Activated CD4-positive, alpha-beta T cell treated with anti-CD3 and anti-CD28 coated beads for 4 hours (primary cell): ENCODE measurements at places on chromosomes 4 and X.

DNA sequence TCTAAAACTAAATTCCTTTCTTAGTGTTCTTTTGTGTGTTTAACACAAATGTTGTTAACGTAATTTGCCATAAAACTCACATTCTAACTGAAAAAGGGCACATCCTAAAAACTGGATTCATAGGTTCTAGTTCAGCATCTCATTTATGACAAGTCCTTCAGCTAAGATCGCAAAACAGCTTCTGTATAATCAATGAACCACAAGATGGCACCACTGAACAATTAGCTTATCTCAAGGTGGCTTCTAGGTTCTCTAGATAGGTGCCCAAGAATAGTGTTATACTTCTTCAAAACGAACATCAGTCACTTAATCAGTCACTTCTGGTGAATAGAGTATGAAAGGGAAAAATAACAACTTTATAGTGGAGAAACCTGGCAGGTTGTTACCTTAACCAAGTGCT, 54.3 kb downstream of the NRK start:
- DNase-seq: no peak

DNA sequence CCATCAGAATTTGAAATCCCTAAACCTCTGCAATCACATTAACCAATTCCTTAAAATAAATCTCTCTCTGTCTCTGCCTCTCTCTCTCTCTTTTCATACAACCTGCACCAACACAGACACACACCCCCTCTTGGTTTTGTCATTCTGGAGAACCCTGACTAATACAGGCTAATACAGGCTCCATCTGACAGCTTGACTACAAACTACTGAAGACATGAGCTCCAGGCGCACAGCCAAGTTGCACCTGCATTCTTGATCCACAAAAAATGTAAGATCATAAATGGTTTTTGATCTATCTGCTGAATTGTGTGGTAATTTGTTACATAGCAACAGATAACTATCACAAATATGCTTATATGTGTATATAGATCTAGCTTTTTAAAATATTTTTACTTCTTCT, 2414.2 kb downstream of the PCDH7 start:
- DNase-seq: no peak

- DNase-seq: no peak
Measured at GRCh38 chrX:37975421-37975820, 30.9 kb upstream of the SYTL5 start.

- no peak for DNase-seq
Measured at GRCh38 chr4:94741304-94741703, 16.5 kb upstream of the BMPR1B start.

GRCh38 chr4:134201216-134202161, at the start of gene PABPC4L:
TSS of gene PABPC4L (minus strand) at chr4:134201789. CDS start at chr4:134201019, 770 bp downstream.
- DNase-seq: no peak

DNA sequence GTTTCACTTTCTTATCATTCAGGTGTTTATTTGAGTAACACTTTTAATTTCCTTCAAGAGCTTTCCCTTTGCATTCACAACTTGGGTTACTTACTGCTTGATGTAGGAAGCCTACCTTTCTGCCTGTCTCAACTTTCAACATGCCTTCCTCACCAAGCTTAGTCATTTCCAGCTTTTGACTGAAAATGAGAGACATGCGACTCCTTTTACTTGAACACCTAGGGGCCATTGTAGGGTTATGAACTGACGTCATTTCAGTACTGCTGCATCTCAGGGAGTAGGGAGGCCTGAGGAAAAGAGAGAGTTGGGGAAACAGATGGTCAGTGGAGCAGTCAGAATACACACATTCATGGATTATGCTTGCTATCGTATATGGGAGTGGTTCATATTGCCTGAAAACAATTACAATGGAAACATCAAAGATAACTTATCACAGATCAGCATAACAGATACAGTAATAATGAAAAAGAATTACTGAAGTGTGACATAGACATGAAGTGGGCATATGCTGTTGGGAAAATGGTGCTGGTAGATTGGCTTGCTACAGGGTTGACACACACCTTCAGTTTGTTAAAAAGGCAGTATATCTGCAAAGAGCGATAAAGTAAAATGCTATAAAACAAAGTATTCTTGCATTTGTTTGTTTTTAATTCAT, 25.7 kb downstream of the USP53 start:
- DNase-seq: no peak

DNA sequence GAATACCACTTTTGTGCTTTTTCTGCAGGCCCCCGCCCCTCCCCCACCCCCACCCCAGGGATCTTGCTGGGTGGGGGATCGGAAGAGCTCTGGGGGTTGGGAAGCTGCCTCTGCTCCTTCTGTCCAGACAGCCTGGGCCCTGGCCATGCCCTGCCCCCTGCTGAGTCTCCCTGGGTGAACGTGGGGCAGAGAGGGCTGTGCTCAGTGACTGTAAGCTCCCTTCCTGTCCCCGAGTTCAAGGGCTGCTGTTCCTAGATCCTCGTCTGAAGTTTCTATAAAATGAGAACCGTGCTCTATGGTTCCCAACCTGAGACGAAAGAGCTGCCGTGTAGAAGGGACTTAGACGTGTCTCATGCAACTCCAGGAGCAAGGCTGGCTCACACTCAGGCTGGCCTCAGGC, 105.0 kb downstream of the SORCS2 start:
- DNase-seq: no peak

DNA sequence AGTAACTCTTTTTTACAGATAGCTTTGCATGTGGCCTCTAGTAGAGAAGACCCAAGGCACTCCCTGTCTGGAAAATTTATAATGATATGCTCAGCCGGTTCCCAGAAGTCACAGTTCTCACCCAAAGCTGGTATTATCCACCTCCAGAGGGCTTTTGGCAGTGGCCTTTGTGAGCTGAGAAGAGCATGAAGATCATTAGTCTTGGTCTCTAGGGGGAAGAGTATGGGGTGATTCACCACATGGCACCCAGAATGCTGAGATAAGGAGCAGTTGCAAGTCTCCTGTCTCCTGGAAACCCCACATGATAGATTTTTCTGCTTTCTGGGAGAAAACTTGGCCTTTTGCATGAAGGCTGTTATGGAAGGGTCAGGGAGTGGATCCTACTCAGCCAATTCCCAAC, 75.4 kb upstream of the PRPS1 start:
- no peak for DNase-seq

DNA sequence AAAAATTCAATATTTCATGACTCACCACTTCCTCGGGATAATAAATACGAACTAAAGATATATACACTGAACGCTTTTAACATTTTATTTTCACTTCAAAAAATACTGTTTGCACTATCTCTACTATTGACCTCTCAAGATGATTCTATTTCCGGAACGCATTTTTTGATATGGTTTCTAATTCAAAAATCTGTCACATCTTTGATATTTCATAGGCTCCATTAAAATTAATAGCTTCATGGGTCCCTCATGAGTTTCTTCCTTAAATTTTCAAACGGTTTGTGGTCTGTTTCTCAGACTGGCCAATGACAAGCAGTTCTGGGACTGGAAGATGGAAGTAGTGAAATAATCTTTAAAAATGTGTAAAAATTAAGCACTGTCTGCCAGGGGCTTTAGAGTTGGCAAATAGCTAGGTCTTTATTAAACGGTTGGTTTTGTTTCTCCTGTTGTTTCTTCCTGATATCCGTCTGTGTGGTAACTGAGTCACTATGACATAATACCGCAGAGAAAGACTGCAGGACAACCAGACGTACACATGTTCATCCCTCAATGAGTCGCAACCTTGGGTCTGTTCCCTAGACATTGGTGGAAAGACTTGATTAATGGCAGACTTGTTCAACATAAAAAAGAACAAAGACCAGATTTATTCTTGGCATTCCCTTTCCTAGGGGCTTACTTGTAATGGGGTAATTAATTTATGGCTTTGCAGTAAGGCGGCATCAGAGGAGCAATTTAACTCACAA, 133.8 kb downstream of the PALLD start:
- DNase-seq: no peak

DNA sequence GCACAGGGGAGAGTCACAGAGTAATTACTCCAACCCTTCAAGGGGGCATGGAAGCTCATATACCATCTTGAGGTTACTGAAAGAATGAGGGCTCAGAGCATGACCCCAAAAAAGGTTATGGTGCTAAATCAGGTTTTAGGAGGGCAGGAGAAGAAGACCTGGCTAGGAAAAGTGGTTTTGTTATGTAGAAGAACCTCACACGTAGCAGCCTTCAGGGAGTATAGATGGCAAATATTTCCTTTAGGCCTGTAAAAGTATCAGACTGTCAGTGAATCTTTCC, 102.0 kb upstream of the PDE5A start:
- no peak for DNase-seq

DNA sequence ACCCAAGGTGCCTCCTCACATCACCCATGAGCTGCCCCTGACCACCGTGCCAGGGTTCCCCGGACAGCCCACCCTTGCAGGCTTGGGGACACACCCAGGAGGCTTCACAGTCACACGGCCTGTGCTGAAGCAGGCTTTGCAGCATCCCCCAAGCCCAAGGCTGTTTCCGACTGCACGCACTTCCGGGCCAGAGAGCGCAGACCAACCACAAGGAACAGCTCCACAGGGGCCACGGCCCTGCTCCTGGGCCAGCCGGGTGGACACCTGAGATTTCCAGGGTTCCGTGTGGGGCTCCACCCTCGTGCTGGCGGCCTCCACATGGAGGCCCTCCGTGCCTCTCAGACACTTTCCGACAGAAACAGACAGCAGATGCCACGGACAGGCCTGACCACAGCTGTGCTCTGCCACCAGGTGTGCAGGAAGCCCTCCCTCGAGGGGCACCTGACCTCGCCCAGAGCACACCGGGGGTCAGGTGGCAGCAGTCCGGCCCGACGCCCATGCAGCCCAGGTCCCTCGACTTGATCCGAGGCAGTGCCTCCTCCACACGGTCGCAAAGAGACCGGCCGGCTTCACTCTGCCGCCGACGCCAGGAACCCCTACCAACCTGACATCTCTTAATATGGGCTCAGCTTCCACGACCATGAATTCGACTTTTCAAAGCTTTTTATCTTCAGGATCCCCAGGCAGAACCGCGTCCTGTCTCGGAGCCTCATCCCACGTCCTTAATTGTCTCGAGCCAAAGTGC, 8.0 kb downstream of the CTBP1 start:
- no peak for DNase-seq

DNA sequence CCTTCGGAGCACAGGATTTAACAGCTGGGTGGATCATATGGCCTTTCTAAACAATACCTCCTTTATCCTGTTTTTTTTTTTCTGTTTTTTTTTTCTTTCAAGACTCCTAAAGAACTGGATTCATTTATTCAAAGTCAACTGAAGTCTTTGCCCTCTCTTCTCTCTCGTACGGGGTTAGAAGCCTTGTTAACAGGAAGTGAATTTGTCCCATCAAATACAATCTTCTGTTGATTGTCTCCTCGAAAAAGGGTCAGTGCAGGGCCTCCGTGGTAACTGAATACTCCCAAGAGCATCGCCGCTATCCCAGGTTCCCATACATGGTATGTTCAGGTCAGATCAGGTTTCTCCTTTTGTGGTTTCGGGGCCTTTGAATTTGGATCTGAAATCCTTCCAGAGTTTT, 1.8 kb upstream of the TMEM128 start:
- no peak for DNase-seq

DNA sequence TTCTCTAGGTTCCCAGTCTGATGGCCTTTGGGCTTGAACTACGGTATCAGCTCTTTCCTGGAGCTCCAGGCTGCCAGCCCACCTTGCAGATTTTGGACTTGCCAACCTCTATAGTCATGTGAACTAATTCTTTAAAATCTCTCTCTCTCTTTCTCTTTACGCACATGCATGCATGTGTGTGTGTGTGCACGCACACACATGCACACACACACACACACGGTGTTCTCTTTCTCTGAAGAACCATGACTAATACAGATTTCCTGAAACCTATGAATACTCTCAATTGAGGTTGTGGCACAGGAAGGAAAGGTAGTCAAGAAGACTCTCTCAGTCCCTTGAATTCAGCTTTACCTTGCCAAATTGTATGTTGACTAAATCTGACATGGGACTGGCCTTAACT, 6.2 kb upstream of the ZCCHC13 start:
- no peak for DNase-seq

DNA sequence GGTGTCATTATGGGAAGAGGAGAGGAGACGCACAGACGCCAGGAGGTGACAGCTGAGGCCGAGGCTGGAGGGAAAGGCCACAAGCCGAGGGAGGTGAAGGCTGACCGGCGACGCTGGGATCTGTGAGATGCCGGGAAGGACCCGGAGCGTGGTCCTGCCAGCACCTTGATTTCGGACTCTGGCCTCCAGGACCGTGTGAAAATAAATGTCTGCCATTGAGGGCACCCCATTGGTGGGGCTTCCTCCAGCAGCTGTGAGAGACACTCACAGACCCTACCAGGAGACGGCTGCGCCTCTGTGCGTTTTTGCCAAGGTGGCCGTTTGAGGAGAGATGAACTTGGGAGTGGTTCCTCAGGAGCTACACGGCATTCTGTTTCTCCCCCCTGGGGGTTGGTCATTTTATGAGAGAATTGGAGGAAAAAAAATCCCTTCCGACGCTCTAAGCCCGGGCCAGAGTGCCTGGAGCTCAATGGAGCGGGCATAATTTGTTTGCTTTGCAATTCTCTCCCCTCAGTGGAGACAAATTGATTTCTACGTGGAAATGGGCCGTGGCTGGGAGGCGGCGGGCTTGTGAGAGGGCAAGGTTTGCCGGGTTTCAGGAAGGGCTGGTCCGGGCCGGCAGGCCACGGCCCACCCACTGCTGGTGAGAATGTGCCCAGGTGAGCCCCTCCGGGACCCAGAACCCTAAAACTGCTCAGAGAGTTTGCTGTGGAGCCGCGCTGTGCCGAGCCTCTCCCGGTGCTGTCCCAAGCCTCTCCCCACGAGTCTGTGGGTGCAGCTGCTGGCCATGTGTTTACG, 53.9 kb downstream of the CPZ start:
- no peak for DNase-seq

GRCh38 chr4:104811727-104812126, 317.0 kb upstream of the CXXC4 start:
- DNase-seq: no peak

- DNase-seq: no peak
Measured at GRCh38 chrX:12974305-12974795, 560 bp upstream of the TMSB4X start.

- DNase-seq: no peak
Measured at GRCh38 chr4:155666344-155667221, at the start of gene GUCY1A1. TSS of gene GUCY1A1 (plus strand) at chr4:155666848. CDS start at chr4:155696868, 30,020 bp downstream.

GRCh38 chr4:141668200-141668910, 32.0 kb downstream of the IL15 start:
- DNase-seq: no peak
